Vagina (tissue), 2 donors: ENCODE measurements at places on chromosomes 6 and 20.

DNA sequence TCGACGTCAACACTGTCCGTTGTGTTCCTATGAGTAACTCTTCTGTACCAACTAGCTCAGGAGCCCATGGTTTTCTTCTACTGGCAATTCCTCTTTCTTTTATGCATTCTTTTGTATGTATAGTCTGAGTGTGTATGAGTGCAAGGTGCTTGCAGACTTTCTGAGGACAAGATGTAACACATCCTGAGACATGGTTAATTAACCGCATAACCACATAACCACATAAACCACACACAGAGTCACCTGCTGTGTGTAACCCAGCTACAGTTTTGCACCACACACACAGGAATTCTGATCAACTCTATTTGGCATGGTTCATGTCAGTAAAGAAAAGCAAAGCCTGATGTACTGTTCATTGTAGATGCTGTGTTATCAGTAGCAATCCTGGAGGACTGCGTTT, 98.6 kb downstream of the DACT2 start:
- no peak for DNase-seq

- no peak for DNase-seq
Measured at GRCh38 chr20:5448449-5449118, 131.8 kb upstream of the PROKR2 start.

- no peak for DNase-seq
Measured at GRCh38 chr20:38250609-38251008, 9.9 kb downstream of the KIAA1755 start.

GRCh38 chr6:165658395-165659058, 4.5 kb downstream of the PDE10A start:
- DNase-seq, result no peak

DNA sequence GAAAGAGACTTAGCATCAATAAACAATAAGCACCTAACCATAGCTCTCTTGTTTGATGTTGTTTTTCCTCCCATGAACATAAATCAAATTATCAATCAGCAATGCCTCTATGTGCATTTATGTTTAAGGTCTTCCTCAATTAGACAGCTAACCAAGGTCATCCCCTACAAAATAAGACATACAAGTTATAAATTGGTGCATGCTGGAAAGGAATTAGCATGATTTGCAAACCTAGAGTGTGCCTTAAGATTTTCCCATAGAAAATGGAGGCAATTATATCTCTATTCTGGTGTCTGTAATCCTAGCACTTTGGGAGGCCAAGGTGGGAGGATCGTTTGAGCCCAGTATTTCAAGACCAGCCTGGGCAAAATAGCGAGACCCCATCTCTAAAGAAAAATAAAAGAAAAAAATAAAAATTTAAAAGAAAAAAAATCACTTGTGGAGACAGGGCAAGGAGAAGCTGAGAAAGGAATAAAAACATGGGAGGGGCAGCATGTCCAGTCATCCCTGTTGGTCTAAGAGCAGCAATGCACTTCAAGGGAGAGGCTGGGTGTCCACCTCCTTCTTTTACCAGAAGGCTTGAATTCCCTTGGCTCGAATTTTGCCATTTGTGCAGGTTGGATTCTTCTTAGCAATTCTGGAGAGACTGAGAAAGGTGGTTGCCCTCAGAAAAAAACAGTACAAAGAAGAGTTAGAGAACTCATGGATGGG, 9.3 kb upstream of the SLPI start:
- DNase-seq, result no peak

GRCh38 chr6:30359276-30359675, 14.3 kb downstream of the RPP21 start:
- no peak for DNase-seq

- no peak for DNase-seq
Measured at GRCh38 chr6:163419413-163420288, 5.1 kb downstream of the QKI start.

GRCh38 chr6:50007819-50008218, 14.0 kb downstream of the DEFB110 start:
- DNase-seq, result no peak

GRCh38 chr20:57473246-57474048, 51.5 kb downstream of the CTCFL start:
- no peak for DNase-seq

DNA sequence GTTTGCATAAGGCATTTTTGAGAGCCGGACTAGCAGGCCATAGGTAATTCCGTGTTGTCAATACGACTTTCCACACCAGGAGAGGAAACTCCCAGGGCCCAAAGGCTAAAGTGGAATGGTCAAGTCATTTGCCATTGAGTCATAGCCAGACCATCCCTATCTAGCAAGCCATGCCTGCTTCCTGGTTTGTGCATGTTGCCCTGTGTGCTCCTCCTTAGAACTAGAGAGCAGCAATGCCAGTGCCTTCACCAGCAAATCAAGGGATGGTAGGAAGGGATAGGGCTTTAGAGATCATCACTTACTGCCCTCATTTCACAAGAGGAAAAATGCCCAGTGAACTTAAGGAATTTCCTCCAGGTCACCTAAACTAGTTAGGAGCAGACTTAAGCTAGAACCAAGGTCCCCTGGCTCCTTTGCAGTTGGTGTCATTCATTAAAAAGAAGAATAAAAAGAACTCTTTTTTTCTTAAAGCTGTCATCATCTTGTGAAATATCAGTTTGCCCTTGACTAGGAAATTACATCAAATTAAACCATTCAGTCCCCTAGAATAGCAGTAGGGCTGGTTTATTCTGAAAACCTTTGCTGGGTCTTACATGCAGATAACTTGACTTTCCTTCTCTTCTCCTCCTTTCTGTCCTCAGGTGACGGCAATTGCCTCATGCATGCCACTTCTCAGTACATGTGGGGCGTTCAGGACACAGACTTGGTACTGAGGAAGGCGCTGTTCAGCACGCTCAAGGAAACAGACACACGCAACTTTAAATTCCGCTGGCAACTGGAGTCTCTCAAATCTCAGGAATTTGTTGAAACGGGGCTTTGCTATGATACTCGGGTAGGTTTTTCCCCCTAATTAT, 7.4 kb downstream of the TNFAIP3 start:
- DNase-seq, result no peak

DNA sequence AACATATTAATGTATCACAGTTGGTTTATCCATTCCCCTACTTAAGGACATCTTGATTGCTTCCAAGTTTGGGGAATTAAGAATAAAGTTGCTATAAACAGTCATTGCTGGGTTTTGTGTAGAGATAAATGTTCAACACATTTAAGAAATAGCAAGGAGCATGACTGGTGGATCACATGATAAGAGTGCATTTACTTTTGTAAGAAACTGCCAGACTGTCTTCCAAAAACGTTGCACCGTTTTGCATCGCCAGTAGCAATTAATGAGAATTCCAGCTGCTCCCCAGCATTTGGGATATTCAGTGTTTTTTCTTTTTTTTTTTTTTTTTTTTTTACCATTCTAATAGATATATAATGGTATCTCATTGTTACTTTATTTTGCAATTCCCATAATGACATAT, 695.7 kb upstream of the GJE1 start:
- no peak for DNase-seq

GRCh38 chr20:61757678-61758563, 307.8 kb downstream of the TAF4 start:
- no peak for DNase-seq

DNA sequence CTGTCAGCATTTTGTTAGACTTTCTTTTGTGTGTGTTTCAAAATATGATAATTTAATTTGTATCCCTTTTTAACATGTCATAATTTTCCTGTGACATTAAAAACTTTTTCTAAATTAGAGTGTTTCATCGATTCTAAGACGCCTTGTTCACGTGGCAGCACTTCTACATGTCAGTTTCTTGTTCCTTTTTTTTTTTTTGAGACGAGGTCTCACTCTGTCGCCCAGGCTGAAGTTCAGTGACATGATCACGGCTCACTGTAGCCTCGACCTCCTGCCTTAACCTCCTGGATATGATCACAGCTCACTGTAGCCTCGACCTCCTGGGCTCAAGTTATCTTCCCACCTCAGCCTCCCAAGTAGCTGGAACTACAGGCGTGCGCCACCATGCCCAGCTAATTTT, 27.6 kb upstream of the ADRM1 start:
- DNase-seq, result no peak
